A549 treated with CORT108297 at 1 μM for 4 hours (cell line): ENCODE measurements at places on chromosomes 11 and 22. TPM values are rescaled to one million over a fixed set of nuclear protein-coding genes. Genes with fewer than 3 reads are reported as not detected.

Gene P2RX6
- total RNA-seq, result 0.35 to 1.1 TPM (median 0.70 TPM) in 5 replicates

Gene F2
- total RNA-seq, result 2.0 to 3.2 TPM (median 2.4 TPM) in 5 replicates

Gene SERGEF
- total RNA-seq, result 14.1 to 18.7 TPM (median 16.1 TPM) in 5 replicates

Gene YPEL1
- 0.13 to 0.42 TPM (median 0.23 TPM) in 5 replicates for total RNA-seq

Gene INPPL1
- 60.6 to 92.9 TPM (median 84.4 TPM) in 5 replicates for total RNA-seq

Gene OR10A2
- total RNA-seq, result not detected in 5 replicates

Gene SYCE3
- 0.23 to 0.34 TPM (median 0.30 TPM) in 3 of 5 replicates, not detected in the others for total RNA-seq

Gene ACCSL
- total RNA-seq, result not detected in 5 replicates

Gene IL10RA
- total RNA-seq, result 0.02 to 0.21 TPM (median 0.07 TPM) in 4 of 5 replicates, not detected in the other

Gene CSF2RB
- total RNA-seq, result not detected in 5 replicates

Gene MGAT3
- 0.28 to 0.57 TPM (median 0.47 TPM) in 5 replicates for total RNA-seq

Gene ELF5
- total RNA-seq, result not detected in 5 replicates

Gene MAPK12
- total RNA-seq, result 19.3 to 29.1 TPM (median 25.8 TPM) in 5 replicates

Gene MYEOV
- total RNA-seq, result 98.5 to 119 TPM (median 112 TPM) in 5 replicates

Gene TEX12
- total RNA-seq, result 0.17 TPM in 1 of 5 replicates, not detected in the others

Gene GAL3ST1
- total RNA-seq, result 6.1 to 10.2 TPM (median 9.2 TPM) in 5 replicates

Gene CALCA
- total RNA-seq, result 0.14 TPM in 1 of 5 replicates, not detected in the others

Gene ACR
- 0.07 to 0.25 TPM (median 0.17 TPM) in 4 of 5 replicates, not detected in the other for total RNA-seq

Gene BTG4
- total RNA-seq, result 0.08 to 0.18 TPM (median 0.12 TPM) in 3 of 5 replicates, not detected in the others

Gene SIK2
- 4.6 to 6.1 TPM (median 5.5 TPM) in 5 replicates for total RNA-seq

Gene NRIP3
- total RNA-seq, result 0.81 to 1.2 TPM (median 0.97 TPM) in 5 replicates

Gene IGSF22
- not detected in 5 replicates for total RNA-seq
